ENCODE measurements at places on chromosomes 6 and 20. TPM values are rescaled to one million over a fixed set of nuclear protein-coding genes. Genes with fewer than 3 reads are reported as not detected.

The MDC1 gene
- 18.0 TPM for total RNA-seq

The HTR1E gene
- not detected for total RNA-seq

The TGIF2 gene
- total RNA-seq = 1.7 TPM

DNA sequence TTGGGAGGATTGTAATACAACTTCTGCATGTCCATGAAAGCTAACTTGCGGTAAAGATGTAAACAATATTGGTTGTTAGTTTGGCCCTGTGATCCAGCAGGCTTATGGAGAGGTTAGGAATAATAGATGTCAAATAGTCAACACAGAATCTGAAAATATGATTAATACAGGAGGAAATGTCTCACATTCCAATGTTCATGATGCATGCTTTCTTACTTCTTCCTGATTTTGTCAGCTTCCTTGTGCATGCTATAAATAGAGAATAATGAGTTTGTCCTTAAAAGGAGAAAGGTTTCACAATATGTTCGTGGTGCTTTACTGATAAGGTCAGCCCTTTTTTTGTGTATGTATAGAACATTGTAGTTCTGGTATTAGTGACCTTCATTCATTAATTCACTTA is 136.7 kb downstream of the MMUT start:
- DNase-seq = no peak

DNA sequence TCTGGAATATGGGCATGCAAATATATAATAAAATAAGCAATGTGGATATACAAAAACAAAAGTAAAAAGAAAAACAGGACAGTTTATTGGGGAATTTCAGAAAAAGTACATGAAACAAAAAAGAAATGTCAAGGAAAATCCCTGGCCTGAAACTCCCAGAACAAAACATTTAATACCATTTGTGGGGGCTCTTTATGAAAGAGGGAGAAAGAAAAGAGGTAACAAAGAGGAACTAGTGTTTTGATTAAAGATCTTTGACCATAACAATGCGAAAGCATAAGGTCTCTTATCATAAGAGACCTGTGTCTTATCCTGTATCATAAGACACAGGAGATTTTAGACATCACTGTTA is 88.6 kb upstream of the ARID1B start:
- no peak for DNase-seq

DNA sequence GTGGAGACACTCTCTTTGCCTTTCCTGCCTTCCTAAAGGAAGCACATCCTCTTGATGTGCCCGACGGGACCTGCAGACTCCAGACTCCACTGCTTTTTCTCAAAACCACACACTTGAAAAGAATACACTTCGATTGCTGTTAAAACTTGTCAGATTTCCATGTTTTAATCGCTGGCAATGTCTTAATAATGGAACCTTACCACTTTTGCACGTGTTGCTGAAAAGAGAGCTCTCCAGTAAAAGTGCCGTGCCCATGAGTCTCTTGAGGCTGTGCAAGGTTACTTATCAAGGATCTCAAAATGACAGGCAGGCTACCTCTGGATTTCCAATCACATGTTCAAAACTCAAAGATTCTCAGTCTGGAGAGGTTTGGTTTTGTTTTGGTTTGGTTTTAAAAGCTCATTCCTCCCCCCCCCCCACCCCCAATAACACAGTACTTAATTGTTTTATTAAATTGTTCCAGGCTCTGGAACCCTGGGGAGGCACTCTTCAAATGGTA is 12.0 kb upstream of the TFAP2A start:
- no peak for DNase-seq

The ADAT2 gene
- total RNA-seq = 1.2 TPM

DNA sequence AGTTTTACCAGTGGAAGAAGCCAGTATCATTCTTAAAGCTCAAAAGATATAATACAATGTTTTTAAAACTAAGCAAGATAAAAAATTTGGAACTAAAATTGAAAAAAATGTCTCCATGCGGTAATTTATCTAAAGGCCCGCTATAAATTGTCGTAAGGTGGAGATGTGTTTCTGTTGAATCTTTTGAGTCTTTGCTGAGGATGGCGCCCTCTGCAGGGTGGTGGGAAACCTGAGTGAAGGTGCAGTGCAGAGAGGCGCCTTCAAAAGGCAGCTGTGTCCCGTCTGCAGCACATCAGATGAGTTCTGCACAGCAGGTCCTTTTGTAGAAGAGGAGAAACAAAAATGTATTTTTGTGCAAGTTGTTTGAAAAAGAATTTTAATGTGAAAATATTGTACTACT is 29.4 kb upstream of the KIF25 start:
- DNase-seq = no peak

The RAB44 gene
- not detected for total RNA-seq

The LHFPL5 gene
- total RNA-seq = not detected

GRCh38 chr20:58480551-58481336 is 34.5 kb downstream of the APCDD1L start:
- no peak for DNase-seq

The OLIG3 gene
- total RNA-seq = not detected

- DNase-seq = no peak
Observed at GRCh38 chr6:15401769-15402250, 155.9 kb downstream of the JARID2 start.
